ENCODE measurements at places on chromosomes 12 and 14.

GRCh38 chr14:95849761-95850160, 26.9 kb upstream of the TUNAR start:
- DNase-seq: no peak

DNA sequence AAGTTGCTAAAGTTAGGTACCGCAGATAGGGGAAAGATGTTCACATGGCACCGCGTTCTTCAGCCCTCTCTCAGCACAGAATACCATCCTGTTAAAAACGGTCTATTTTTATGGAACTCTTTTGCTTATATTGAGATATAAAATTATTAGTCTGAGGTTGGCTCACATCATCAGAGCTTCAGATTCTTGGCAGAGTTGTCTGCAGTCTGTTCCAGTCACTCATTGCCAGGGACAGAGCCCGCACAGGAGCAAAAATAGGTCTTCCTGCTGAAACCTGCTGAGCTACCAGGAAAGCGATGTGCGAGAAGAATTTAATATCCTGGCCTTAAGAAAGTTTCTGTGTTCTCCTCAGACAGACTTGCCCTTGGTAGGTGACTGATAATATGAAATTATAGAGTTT, 249.8 kb downstream of the VRK1 start:
- DNase-seq: no peak

GRCh38 chr14:91367173-91368171, 50.1 kb downstream of the CCDC88C start:
- DNase-seq: no peak

GRCh38 chr12:3250034-3250433, 172.9 kb downstream of the TSPAN9 start:
- no peak for DNase-seq

DNA sequence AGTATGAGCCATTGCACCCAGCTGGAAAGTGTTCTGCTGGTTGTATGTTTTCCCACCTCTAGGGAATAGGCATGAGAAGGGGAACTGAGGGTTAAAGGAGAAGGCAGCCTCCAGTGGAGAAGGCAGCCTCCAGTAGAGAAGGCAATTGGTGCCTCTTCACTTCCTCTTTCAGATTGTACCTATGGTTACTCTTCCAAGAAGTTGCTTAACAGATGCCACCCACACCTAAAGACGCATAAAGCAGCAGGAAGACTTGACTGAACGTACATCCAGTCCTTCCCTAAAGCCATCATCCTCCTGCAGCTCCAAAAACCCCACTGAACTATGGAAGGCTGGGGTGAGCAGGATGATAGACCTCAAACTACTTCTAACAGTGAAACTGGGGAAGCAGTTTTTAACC, 13.1 kb downstream of the DPF3 start:
- DNase-seq: no peak

GRCh38 chr14:99812892-99813291, 19.7 kb downstream of the EML1 start:
- DNase-seq: no peak

DNA sequence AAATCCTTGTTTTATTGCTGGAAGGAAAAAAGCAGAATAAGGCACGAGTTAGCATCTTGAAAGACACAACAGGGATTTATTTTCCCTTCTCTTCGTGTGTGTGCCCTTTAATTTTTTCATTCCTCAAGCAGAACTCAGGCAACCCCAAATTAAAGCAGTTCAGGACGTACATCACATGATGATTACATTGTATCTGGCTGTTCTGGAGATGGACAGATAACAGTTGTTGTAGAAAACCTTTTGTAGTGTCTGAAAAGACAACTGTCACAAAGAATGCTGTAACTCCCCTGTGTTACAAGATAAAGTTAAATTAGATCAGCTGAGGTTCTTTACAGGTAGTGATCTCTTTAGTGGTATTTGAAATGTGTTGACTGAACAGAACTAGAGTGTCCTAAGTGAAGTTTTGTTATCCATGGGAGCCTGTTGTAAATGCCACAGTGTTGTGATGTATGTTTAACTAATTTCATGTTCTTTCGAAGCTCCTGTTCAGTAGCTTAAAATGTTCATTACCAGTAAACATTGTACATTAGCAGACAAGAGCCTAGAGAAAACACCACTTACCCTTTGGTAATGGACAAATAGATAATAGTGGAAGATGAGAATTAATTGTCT, 58.5 kb downstream of the TMTC2 start:
- DNase-seq: no peak

DNA sequence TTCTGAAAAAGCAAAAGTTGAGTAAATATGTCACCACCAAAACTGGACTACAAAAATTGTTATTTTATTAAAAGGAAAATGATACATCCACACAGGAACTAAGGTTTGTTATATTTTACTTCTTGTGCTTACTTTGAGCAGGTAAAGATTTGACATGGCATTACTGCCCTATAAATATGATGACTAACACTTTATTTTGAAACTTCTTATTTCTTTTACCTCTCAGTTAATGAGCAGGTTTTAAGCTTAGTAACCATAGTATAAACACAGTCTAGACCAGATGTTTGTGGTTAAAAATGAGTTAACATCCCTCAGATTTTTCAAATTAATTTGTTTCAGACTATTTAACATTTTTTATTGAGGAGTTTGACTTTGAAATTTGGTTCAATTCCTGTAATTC, 862.5 kb upstream of the USP15 start:
- no peak for DNase-seq

GRCh38 chr12:53709671-53710070, 17.6 kb downstream of the CALCOCO1 start:
- DNase-seq: no peak

- peak; percentile 22 for DNase-seq
These were observed 25.0 kb upstream of the CIT start for GRCh38 chr12:119902084-119902509.

DNA sequence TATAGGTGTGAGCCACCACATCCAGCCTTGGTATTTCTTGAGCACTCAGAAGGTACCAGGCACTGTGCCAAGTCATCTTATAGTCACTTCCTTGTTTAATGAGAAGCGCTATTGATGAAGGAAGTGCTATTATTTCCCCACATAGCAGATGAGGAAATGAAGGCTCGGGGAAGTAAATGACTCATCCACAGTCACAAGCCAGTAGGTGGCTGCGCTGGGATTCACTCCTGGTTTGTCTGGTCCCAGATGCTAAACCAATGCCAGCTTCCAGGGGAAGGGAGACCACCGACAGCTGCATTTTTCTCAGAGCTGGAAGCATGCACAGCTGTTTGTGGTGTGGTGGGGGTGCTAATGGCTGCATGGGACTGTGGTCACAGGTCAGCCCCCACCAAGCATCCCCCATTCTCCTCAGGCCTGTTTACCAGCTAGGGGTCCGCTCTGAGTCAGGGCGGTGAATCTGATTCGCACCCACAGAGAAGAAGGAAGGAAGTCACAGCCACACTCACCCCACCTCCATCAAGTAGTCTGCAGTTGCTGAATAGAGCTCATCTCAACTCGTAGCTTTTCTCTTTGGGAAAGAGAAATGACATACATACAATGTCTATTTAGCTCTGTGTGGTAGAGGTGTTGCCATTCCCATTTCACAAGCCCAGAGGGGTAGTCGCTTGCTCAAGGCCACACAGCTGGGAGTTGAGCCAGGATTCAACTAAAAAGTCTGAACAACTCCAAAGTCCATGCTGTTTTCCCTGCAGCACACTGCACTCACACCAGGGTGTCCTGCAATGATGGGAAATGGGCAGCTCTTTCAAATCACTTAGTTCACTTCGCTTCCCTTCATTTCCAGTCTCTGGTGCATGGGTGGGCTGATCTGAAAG, 6.3 kb upstream of the LTBP2 start:
- no peak for DNase-seq

- no peak for DNase-seq
These were observed 87.0 kb upstream of the DAAM1 start for GRCh38 chr14:59101476-59101875.

- DNase-seq: no peak
These were observed 896 bp downstream of the EID3 start for GRCh38 chr12:104304261-104305009.

DNA sequence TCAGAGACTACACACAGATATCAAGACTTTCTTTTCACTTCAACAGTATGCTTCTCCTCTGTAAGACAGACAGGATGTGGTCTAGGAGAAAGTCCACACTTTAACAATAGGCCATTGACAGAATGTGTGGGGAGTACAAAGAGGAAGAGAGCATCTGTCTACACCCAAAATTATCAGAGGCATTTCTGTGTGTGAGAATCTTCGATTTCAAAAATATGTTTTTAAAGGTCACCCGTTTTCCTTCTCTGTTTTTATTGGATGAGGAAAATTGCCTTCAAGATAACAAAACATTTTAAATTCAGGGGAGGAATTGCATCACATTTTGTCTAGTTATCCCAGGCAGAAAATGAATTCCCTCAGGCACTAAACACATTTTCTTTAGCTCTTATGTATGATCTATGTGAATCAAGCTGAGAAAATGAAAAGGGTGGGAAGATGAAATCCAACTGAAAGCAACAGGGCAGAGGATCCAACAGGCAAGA, 16.4 kb downstream of the NAV3 start:
- no peak for DNase-seq

DNA sequence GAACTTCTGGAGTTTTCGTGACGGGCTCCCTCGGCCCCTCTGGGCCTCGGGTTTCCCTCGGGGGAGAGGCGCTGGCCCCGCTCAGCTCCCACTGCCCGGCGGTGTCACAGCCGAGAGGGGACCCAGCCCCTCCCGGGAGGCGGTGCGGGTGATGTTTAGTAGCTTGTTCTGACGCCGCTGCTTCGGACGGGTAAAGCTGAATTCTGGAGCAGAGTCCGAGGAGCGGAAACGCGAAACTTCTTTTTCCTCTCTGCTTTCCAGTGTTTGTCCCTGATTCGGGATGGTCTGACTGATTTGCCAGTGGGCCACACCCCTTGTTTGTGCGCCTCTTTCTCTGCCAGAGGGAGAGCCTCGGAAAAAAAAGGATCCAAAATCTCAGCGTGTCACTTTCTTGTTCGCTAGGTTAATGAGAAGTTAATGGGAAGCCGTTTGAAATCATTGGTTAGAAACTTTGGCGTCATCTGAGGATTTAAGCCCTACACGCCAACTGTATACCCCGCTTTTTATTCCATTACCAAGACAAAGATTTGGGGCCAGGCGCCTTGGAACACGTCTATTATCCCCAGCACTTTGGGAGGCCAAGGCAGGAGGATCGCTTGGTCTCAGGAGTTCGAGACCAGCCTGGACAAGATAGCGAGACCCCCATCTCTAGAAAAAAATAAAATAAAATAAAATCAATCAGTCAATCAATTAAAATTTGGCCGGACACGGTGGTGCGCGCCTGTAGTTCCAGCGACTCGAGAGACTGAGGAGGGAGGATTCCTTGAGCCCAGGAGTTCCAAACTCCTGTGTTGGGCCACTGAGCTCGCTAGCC, 756 bp downstream of the TULP3 start:
- peak; percentile 30 for DNase-seq

GRCh38 chr14:85531141-85531586, 1.2 kb downstream of the FLRT2 start:
- DNase-seq: peak; percentile 56

- no peak for DNase-seq
These were observed 53.1 kb downstream of the SIX6 start for GRCh38 chr14:60561845-60562746.

GRCh38 chr14:44653641-44654040, 146.6 kb upstream of the FSCB start:
- no peak for DNase-seq
